HuH-7.5 (cell line): ENCODE measurements at places on chromosomes 6 and 20.

- DNase-seq = no peak
These were observed 94.4 kb downstream of the NCR2 start for GRCh38 chr6:41429506-41430504.

DNA sequence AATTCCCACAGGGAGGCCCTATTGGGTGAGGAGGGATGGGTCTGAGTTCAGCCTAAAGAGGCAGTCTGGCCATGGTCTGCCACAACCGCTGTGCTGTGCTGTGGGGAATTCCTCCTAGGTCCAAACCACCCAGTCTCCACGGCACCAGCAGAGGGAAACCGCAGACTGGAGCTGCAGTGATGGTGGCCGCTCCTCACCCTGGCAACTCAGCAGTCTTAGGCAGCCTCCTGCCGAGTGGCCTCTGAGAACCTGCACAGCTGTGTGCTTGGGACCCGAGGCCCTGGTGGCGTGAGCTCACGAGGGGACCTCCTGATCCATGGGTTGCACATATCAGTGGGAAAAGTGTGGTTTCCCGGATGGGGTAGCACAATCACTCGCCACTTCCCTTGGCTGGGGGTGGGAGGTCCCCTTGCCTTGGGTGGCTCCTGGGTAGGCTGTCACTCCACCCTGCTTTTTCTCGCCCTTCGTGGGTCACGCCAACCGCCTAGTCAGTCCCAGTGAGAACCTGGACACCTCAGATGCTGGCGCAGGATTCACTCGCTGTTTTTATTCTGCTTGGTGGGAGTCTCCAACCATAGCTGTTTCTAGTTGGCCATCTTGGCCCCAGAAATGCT, 242.2 kb downstream of the CDH26 start:
- no peak for DNase-seq

DNA sequence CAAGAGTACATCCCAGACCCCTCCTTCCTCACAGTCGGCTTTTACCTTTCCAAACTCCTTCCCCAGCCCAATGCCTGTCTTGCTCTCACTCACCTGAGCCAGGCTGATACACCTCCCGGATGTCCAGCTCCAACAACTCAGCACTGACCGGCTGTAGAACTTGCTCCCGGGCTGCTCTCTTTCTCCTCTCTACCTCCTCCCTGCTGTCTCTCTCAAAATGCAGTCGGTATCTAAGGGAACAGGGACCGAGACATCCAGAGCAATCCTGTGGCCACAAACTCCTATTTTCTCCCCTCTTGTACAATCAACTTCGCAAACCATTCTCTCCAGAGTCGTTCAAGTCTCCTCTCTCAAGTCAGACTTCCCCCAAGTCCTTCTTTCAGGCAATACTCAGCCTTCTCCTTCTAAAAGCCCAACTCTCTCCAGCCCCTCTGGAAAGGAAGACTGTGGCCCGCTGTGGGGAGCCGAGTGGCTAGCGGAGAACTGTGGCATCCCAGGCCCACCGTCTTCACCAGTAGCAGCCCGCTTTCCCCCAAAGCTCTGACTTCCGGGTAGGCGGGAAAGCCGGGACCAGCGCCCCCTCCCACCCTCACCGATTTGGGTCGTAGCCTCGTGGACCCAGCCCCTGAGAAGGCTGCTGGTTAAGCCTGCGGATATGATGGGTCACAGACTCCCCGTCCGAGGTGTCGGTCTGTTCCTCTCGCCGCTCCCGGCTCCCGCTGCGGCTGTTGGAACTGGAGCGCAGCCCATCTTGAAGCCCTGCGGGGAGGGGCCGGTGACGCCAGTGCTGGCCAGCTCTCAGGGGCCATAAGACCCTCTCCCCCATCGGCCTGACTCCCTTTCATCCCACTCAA, 1.1 kb downstream of the GNL1 start:
- DNase-seq = no peak

DNA sequence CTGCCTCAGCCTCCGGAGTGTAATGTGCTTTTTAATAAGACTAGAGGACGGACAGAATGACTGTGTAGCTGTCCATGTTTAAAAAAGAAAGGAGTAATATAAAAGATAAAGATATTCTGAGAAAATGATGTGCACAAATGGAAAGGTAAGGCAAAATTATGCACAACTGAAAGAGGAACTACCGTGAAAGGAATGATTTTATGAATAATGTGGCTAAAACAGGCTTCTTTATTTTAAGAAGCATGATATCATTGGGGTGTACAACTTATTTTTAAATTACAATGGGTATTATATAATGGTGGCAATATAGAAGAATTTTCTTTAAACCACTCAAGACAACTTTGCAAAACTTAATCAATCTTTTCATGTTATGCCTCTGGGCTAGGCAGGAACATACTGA, 78.1 kb downstream of the FIG4 start:
- DNase-seq = no peak

- DNase-seq = no peak
These were observed 89.2 kb downstream of the UST start for GRCh38 chr6:148835920-148836441.

- DNase-seq = no peak
These were observed 477.2 kb downstream of the EPM2A start for GRCh38 chr6:145258122-145258521.

DNA sequence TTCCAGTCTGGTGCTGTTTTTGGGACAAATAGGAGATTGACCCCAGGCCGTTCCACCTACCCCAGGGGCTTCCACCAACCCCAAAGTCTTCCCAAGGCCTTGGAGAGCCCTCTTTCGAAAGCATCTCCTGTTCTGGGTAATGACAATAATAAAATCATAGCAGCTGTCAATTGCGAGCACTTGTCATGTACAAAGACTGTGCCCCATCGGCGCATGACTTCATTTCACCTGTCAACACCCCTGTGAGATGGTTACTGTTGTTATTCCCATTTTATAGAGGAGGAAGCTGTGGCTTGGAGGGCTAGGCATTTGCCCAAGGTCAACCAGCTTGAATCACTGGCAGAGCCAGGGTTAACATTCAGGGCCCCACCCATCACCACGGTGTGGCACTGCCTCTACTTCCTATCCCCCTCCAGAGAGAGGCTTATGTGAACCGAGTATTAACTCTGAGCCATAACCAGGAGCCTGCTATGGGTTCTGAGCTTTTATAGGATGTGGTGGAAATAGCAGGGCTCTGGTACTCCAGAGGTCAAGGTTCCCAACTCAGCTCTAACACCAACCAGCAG, 51.2 kb downstream of the HNF4A start:
- no peak for DNase-seq

GRCh38 chr6:132087391-132087790, 136.2 kb upstream of the CCN2 start:
- no peak for DNase-seq

- DNase-seq = no peak
These were observed 2.8 kb upstream of the NUP153 start for GRCh38 chr6:17709476-17709875.
